ENCODE measurements at places on chromosomes 1 and 21. TPM values are rescaled to one million over a fixed set of nuclear protein-coding genes. Genes with fewer than 3 reads are reported as not detected.

OR14K1 gene
- total RNA-seq: not detected

RGS16 gene
- 4.3 TPM for total RNA-seq

ASCL5 gene
- not detected for total RNA-seq

DENND2D gene
- total RNA-seq: 49.5 TPM

SLAMF9 gene
- 0.63 TPM for total RNA-seq

GNB1 gene
- total RNA-seq: 101 TPM

PGLYRP4 gene
- total RNA-seq: not detected

CR1 gene
- 29.1 TPM for total RNA-seq

PLPP3 gene
- total RNA-seq: 1.4 TPM

SERPINC1 gene
- total RNA-seq: 0.10 TPM

TAS1R1 gene
- 0.10 TPM for total RNA-seq

MAEL gene
- total RNA-seq: not detected

GRHL3 gene
- not detected for total RNA-seq

SELL gene
- 337 TPM for total RNA-seq

KRTAP23-1 gene
- not detected for total RNA-seq

THBS3 gene
- 8.0 TPM for total RNA-seq

MMEL1 gene
- 0.63 TPM for total RNA-seq

SLC5A9 gene
- total RNA-seq: 0.10 TPM

TTLL7 gene
- 0.84 TPM for total RNA-seq

All from mononuclear cell (primary cell).